ENCODE measurements at places on chromosomes 11 and 22. TPM values are rescaled to one million over a fixed set of nuclear protein-coding genes. Genes with fewer than 3 reads are reported as not detected.

- peaks cover 43% of the 10 kb centered on the region for H3K36me3 ChIP-seq
- H3K27ac ChIP-seq, result no peak overlapping the region
- peaks cover 5% of the 10 kb centered on the region for H3K4me1 ChIP-seq
- no peaks in the 10 kb centered on the region for H3K27me3 ChIP-seq
Measured at GRCh38 chr11:128796270-128796669, 70.8 kb downstream of the KCNJ1 start.

- H3K27me3 ChIP-seq, result peaks cover 2% of the 10 kb centered on the region
- no peak for DNase-seq
Measured at GRCh38 chr11:4851033-4851432, 2.0 kb upstream of the OR51S1 start.

MYBPC3 gene
- total RNA-seq, result not detected

CPT1B gene
- 87.6 TPM for total RNA-seq

INS gene
- not detected for total RNA-seq

- H3K36me3 ChIP-seq, result no peaks in the 10 kb centered on the region
- H3K4me1 ChIP-seq, result no peaks in the 10 kb centered on the region
- H3K4me3 ChIP-seq, result no peak overlapping the region
- DNase-seq, result no peak
- H3K27ac ChIP-seq, result no peak overlapping the region
Measured at GRCh38 chr11:82653752-82654151, 79.9 kb downstream of the FAM181B start.
